ENCODE measurements at places on chromosomes 6 and 20.

GRCh38 chr6:12844284-12845223 lies 128.0 kb downstream of the PHACTR1 start:
- no peak for DNase-seq

GRCh38 chr6:83062225-83062624 lies 3.4 kb downstream of the UBE3D start:
- no peak for DNase-seq

GRCh38 chr20:5416086-5416485 lies 99.3 kb upstream of the PROKR2 start:
- no peak for DNase-seq

DNA sequence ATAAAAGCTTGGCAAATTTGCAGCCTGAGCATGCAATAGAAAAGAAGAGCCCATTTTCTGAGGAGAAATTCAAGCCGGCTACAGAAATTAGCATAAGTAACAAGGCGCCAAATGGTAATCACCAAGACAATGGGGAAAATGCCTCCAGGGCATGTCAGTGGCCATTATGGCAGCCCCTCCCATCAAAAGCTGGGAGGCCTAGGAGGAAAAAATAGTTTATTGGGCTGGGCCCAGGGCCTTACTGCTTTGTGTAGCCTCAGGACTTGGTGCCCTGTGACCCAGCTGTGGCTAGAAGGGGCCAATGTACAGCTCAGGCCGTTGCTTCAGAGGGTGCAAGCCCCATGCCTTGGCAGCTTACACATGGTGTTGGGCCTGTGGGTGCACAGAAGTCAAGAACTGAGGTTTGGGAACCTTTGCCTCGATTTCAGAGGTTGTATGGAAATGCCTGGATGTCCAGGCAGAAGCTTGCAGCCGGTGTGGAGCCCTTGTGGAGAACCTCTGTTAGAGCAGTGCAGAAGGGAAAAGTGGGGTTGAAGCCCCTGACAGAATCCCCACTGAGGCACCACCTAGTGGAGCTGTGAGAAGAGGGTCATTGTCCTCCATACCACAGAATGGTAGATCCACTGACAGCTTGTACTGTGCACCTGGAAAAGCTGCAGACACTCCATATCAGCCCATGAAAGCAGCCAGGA lies 328.5 kb upstream of the MAP3K7 start:
- DNase-seq, result no peak

DNA sequence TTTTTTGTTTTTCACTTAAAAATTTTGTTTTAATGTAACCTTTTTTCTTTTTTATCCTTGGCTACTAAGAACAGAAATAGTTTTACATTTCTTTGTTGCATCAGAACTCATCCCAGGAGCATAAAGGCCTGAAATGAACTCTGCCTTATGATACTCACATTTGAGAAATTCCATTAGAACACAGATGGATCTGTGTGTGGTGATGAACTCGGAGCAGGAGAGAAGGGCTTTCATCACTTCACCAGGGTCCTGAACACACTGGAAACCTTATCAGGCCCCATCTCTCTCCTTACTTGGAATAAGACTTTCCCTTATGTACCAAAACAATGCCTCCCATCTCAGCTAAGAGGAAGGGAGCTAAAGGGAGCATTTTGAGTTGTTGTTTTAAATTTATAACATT lies 139.4 kb downstream of the PHF3 start:
- no peak for DNase-seq

GRCh38 chr20:52936351-52937340 lies 35.5 kb upstream of the TSHZ2 start:
- no peak for DNase-seq

DNA sequence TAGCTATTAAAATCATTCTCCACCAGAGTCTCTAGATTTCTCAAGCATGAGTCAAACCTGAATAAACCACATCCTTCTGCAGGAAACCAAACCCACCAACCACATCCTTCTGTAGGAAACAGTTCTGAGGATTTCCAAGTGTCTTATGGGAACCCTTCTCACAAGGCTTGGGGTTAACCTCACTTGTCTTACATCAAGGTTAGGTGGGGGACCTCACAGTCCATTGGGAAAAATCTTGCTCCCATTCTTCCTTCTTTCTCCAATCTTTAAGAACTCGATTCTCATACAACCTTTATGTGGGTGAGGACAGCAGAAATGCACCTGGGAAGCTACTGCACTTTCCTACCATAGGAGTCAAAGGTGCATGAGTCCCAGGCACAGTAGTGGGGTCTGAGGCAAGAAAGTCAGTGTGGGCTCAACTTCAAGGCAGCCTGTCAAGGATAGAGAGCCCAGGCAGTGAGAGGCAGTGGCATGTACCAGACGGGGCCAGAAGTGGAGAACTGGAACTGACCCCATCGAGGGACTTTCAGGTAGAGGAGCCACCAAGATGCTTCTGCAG lies 114.5 kb downstream of the SLC22A3 start:
- DNase-seq, result no peak

GRCh38 chr6:140276719-140277118 lies 902.3 kb upstream of the CITED2 start:
- no peak for DNase-seq

- DNase-seq, result no peak
Observed at GRCh38 chr6:99282479-99283062, 66.9 kb downstream of the FAXC start.

DNA sequence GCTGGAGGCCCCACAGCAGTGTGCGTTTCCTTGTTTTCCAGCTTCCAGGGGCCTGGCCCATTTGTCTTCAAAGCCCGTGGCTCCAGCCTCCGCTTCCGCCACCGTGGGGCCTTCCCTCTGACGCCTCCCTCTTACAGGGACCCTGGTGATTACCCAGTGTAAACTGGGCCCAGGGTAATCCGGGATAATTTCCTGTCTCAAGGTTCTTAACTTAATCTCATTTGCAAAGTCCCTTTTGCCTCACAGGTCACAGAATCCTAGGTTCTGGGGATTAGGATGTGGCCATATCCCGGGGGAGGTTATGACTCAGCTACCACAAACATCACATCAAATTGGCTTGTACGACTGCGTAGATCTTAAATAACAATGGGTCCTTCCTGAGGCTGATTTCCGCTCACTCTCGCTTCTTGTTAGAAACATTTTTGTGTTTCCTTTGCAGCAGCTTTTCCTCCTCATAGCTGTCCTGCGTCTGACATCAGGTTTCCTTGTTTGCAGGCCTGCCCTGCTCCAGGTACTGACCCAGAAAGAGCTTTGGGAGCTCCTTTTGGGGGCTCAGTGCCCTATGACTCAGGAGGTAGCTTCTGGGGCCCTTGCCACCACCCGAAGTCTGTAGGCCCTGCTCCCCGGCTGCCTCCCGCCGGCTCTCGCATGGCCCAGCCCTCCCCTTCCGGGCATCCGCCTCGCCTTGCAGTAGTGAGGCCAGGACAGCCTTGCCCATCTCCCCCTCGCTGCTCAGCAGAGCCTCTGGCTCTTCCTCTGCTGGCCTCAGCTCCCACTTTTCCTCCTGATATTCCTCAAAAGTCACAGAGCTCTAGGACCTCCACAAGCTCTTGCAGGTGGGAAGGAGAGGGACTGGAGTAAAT lies 100.5 kb downstream of the ERMARD start:
- DNase-seq, result no peak

- no peak for DNase-seq
Observed at GRCh38 chr6:34249469-34250261, 859 bp upstream of the SMIM29 start.

- peak; percentile 75 for DNase-seq
Observed at GRCh38 chr20:17530716-17531664, at the start of gene BFSP1. Gene BFSP1 (minus strand): TSS chr20:17531379. CDS start chr20:17531329, 50 bp downstream.

GRCh38 chr20:44830523-44830922 lies 20.2 kb upstream of the RIMS4 start:
- no peak for DNase-seq

- DNase-seq, result no peak
Observed at GRCh38 chr6:25193460-25194171, 85.6 kb upstream of the CARMIL1 start.

- peak; percentile 80 for DNase-seq
Observed at GRCh38 chr20:23245553-23246181, 104.9 kb upstream of the NXT1 start.
